D721Med (cell line): ENCODE measurements at places on chromosomes 6 and 20.

DNA sequence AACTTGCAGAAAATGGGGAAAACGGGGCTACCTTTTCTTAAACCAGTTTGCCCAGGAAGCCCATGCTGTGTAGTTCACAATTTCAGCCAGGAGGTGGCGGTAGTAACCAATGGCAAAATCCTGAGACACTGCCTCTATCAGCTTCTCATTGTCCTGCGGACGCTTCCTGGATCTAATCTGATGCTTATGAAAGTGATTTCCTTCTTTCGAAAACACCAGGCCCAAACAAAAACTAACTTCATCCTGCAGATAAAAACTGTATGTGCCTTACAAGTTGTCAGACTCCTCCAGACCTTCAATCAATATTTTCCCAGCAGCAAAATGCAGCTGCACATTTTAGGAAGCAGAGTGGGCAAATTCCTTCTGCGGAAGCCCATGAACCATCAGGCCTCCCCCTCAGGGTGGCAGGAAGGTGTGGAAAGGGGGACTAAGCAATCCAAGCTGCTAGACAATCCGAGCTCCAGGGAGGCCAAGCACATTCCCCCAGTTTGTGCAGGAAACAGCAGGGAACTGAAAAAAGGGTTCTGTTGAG lies 88.5 kb downstream of the LY86 start:
- peak; percentile 53 for DNase-seq

- DNase-seq, result no peak
Observed at GRCh38 chr6:144155529-144155928, 5.2 kb downstream of the STX11 start.

- no peak for DNase-seq
Observed at GRCh38 chr6:99016355-99016754, 68.6 kb upstream of the FBXL4 start.

DNA sequence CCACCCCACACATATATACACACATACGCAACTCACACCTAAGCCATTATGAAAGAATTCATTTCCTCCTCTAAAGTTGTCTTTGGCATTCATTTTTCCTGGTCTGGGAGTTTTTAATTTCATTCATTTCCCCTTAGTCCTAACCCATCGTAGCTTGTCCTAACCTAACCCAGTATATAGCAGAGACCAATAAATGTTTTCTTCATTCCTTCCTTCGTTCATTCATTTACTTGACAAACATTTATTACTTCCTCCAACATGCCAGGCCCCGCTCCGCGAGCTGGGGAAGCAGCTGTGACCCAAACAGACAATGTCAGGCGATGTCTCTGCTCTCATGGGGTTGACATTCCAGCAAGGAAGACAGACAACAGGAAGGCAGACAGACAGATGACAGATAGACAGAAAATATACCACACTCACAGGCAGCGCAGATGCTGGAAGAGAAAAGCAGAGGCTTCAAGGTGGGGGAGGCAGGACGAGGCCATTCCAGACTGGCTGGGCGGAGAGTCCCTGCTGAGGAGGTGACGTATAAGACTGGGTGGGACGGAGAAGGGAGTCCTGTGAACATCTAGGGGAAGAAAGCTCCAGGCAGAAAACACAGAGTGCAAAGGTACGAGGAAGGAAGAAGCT lies 33.7 kb upstream of the SIRPA start:
- DNase-seq, result no peak

GRCh38 chr6:25670793-25671513 lies 18.9 kb downstream of the SCGN start:
- DNase-seq, result no peak

DNA sequence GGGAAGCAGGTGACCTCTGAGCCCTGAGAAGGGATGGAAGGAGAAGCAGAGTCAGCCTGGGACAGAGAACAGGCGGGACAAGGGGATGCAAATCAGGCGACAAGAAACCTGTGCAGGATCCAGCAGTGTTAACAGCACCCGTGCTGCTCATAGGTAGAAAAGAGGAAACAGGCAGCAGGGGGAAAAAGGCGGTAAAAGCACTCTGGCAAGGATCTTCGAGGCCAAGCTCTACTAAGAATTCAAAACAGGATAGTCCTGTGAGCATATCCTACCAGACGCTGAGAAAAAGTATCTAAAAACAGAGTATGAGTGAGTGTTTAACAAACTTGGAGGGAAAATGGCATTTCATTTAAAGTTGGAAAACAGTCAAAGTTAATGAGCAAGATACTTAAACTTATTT lies 16.7 kb downstream of the C6orf118 start:
- no peak for DNase-seq

- no peak for DNase-seq
Observed at GRCh38 chr6:169984181-169985120, 233.0 kb downstream of the ERMARD start.

- DNase-seq, result no peak
Observed at GRCh38 chr20:24619212-24619611, 149.8 kb downstream of the SYNDIG1 start.

- DNase-seq, result no peak
Observed at GRCh38 chr6:20126102-20126752, 86.0 kb downstream of the MBOAT1 start.

- no peak for DNase-seq
Observed at GRCh38 chr6:7765575-7766325, 39.9 kb downstream of the BMP6 start.

DNA sequence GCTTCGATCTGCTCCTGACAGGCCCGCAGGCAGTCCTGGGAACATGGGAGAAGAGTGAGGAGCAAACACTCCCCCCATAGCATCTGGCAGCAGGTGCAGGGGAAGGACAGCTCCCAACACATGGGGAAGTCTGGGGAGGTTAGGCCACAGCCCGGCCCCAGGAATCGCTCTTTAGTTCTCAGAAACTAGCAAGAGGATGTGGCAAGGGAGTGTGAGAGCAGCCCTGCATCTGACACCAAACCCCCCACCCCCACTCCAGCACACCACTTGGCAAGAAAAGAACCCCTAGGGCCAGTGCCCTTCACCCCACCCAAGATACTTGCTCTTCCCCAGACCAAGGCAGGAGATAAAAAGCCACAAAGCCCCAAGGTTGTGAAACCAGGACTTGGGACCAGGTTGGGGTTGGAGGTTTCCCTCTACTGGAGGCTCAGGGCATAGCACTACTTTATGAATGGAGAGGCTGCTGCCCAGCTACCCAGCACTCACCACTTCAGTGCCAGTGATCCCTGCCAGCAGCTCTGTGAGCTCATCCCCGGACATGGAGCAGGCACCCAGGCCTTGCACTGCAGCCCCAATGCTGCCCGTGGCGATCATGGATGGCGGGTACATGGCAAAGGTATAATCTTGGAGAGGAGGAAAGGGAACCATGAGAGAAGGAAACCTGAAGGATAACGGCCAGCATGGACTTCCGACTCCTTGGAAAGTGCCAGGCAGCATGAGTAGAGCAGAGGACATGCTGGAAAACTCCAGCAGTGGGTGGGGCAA lies 5.4 kb downstream of the CCND3 start:
- peak; percentile 87 for DNase-seq

- no peak for DNase-seq
Observed at GRCh38 chr20:24989162-24989561, 3.4 kb downstream of the APMAP start.

GRCh38 chr20:47133809-47134456 lies 222.6 kb downstream of the ZMYND8 start:
- no peak for DNase-seq

DNA sequence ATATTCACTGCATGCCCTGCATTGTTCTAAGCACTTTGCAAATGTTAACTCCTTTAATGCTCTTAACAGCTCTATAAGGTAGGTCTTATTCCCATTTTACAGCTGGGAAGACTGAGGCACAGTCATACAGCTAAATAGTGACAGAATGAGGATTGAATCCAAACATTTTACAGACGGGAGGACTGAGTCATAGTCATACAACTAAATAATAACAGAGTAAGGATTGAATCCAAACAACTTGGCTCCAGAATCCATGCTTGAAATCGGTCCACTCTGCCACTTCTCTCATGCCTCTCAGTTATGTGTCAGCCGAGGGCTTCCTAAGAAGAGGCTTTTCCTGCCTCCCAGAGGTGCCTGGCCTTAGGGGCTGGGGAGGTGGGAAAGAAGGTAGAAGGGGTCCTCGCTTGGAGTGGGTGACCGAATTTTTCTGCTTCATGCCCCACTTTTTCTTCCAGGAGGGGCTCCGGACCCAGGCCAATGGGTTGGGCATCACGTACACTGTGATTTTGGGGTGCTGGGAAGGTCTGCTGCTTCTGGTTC lies 137.4 kb upstream of the RNF24 start:
- DNase-seq, result no peak

GRCh38 chr6:111032484-111033140 lies 50.8 kb downstream of the RPF2 start:
- DNase-seq, result no peak

DNA sequence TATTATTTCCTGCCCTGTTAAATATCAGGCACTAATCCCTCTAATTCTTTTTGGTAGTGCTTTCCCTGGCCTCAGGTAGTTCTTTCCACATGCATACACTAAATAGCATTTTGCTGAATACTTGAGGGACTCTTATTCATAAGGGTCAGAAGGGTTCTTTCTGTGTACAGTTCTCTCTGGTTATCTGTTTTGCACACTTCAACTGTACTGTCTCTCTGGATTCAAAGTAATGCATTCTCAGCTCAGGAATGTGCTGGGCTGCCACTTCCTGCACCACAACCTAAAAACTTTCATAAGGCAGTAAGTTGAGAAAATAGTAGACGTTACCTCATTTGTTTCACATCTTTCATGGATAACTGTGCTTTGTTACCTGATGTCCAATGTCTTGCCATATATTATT lies 32.1 kb downstream of the C6orf141 start:
- no peak for DNase-seq

GRCh38 chr6:25035174-25035511 lies 99.4 kb upstream of the RIPOR2 start:
- no peak for DNase-seq

- no peak for DNase-seq
Observed at GRCh38 chr6:18102783-18103509, 19.5 kb downstream of the NHLRC1 start.

- DNase-seq, result no peak
Observed at GRCh38 chr6:169344750-169345065, 91.1 kb upstream of the THBS2 start.

DNA sequence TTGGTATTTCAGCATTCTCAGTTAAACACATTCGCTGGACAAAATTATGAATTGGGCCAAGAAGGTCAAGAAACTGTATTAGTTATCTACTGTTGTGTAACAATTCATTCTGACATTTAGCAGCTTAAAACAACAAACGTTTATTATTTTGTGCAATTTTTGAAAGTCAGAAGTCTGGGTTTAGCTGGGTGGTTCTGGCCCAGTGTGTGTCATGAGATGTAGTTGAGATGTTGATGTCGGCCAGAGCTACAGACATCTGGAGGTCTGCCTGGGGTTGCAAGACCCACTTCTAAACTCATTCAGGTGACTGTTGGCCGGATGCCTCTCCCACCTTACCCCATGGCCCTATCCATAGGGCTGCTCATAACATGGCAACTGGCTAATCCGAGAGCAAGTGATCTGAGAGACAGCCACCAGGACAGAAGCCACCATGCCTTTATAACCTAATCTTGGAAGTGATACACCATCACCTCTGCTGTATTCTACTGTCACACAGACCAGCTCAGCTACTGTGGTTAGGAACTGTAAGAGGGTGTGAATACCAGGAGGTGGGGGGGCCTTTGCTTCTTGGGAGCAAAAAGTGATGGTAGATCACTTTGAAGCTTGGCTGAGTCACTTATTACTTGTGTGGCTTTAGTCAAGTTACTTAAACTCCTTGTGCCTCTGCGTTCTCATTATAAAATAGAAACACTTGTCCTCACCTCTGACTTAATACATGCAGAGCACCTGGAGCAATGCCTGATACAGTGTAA lies 217.0 kb upstream of the MYLIP start:
- DNase-seq, result no peak

DNA sequence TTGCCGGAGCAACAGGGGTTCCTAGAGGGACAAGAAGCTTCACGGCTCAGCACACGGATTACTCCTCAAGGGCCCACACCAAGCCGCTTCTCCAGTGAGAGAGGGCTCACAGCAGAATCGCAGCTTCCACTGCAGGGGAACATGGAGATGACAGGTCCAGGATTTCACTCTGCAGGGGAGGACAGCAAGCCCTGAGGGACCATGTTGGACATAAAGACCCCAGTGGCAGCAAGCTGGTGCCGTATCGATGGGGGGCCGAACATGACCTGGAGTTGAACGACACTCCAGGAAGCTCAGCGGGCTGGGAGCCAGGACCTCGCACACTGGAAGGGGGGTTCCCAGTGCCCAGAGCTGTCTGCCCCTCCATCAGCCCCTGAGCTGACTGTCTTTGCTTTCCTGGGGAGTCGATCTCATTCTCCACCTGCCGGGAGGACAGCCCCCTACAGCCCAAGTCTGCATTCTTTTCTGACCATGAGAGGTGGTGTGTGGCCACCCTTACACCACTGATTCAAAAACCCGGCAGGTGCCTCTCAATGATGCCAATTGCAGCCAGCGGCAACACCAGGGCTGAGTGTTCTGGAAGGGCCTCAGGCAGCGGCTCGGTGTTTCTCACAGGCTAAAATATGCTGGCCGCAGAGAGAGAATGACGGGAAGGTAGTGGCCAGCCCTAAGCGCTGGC lies 194.5 kb upstream of the CDH4 start:
- no peak for DNase-seq

GRCh38 chr6:20605581-20605980 lies 71.3 kb downstream of the CDKAL1 start:
- DNase-seq, result no peak

DNA sequence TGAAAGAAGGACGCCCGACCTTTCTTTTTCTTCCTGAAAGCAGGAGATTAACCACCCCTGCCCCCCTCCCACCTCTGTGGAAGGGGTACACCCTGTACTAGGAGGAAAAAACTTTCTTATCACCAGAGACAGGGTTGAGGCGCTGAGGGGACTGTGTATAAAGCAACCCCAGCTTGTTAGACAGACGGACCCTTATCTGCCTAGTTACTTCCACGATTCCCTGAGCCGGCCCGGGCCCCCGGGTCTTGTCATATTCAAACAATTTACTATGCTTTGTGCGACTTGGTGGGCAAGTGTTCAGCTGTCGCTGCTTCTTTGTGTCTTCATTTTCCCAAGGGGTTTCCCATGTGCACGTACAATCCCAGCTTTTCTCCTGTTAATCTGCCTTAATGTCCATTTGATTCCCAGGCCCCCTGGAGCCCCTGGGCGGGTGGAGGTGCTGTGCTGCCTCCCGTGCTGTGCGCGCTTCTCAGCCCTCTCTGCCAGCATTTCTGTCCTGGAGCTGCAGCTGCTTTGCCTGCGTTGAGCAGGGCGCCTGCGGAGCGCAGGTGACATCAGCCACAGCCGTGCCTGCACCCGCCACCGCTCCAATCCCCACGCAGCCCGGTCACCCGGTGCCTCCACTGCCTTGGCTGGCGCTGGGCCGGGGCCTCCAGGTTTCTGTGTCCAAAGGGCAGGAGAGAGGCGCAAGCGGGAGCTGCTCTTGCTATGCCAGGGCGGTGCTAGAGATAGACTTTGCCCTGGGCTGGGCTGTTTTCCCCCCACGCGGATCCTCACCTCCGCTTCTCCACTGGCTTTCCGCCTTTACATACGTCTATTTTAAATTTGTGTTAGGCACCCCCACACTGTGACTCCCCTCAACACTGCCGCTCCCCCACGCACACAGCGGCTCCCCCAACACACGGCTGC lies 96.2 kb downstream of the TTLL2 start:
- no peak for DNase-seq

GRCh38 chr20:46512943-46513844 lies at the start of gene ZNF334:
ZNF334 (minus strand) TSS chr20:46513559; CDS start chr20:46512102, 1,457 bp downstream.
- peak; percentile 73 for DNase-seq
